ENCODE measurements at places on chromosomes 5 and 9. TPM values are rescaled to one million over a fixed set of nuclear protein-coding genes. Genes with fewer than 3 reads are reported as not detected.

DNA sequence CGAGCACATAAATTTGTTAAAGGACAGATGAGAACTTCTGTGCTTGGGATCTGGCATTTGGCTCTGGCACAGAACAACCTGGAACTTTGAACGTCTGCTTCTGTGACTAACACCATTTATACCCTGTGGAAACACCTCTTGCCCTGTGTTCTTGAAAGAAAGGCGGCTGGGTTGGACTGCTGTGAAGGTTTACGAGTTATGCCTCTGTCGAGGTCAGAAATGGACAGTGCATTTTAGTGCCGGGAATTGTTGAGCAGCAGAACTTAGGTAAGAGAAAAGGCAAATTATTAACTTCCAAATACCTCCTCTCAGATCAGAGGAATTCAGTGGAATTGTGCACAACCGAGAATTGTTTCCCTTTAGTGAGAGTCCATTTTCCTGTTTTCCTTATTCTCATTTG lies 14.1 kb upstream of the INIP start:
- DNase-seq = no peak

DNA sequence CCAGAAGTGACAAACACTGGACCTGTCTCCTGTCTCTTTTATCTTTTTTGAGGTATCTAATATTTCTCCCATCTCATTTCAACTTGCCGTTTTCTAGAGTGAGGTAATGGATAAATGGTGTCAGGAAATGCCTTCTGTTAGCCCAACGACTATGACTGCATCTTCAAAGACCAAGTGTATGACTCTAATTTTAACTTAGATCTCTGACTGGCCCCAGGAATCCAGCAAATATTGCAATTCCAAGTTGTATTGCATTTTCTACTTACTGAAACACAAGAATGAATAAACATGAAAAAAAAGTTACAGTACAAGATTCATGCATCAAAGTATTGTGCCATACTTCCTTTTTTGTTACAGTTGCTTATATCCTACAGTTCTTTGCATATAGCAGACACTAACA lies 26.3 kb downstream of the SLC28A3 start:
- DNase-seq = no peak

DNA sequence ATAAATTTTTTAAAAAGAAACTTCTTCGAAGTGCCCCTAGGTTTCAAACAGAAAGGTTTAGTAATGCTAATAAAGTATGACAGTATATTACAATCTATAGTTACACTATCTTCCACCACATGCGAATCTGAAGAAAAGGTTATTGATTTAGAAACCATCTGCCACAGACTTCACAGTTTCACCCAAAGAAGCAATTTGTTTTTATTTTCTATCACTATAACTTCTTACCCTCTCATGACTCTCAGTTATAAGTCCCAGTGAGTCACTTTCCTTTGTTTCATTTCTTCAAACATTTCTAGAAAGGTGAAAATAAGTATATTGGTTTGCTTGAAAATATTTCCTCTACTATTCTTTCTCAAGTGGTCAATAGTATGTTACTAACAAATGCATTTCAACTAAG lies 93.6 kb downstream of the MCTP1 start:
- no peak for DNase-seq

DNA sequence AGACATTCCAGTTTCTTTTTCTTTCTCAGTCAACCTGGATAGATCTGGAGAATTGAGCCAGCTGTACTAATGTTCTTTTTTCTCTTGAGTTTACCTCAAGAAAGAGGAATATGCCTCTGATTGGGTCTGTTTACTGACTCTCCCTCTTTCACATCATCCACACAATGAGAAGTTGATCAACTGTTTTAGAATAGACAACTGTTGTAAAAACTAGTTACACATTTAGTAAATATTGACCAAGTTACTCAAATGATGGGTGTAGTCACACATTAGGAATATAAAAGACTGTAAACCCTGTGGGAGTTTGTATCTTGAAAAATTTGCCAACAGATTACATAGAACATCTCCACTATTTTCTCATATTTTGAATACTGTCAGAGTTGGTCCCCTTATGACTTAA lies 330.8 kb downstream of the FER start:
- DNase-seq = no peak

DNA sequence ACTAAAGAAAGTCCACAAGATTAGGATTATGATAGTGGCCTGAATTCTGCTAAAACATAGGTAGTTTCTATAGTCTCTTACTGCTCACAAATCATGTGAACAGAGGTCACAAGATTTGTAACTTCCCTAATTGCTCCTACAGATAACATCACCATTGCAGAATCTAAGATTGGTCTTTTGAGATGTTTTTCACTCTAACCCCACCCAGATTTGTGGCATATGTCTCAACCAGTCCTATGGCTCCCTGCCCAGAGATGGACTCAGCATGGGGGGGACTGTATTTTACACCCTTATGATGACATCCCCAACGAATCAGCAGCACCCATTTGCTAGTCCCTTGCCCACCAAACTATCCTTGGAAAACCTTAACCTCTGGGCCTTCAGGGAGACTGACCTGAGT lies 1046.2 kb downstream of the CDH12 start:
- no peak for DNase-seq

DNA sequence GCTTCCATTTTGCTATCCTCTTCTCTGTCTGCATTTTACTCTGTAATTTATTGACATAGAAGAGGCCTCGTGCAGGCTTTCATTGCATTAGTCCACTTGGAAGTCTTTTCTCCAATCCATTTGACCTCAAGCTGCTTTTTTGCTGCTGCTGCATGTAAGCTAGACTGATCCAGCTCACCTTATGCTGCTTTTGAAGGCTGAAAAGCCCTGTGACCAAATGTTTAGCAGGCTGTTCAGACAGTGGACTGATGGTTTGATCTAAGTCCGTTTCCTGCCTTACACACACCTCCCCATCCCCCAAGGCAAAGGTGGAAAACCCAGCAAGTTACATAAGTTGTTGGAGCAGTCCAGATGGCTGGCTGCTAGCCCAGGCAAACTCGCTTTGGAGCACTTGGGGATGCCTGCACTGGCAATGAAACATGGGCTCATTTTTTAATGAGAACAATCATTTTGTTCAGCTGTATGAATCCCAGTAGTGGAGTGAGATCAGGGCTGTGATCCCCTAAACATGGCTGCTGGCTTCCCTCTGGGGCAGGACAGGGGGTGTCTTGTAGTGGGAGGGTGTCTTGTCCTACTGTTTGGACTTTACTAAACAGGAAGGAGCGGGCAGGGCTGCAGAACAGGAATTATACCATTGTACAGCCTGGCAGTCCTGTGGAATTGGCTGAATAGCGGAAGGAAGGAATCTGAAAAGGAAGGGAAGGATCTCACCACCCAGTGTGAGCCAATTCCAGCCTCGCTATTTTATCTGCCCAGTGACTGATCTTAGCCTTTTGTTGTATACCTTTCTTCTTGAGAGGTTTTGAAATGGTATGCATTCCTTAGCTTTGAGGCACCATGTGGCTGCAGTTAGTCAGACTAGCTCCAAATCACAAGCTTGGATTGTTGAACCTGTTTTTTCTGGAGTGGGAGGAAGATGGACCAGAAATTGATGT lies 212.0 kb downstream of the ARHGAP26 start:
- DNase-seq = peak; percentile 50

- DNase-seq = no peak
Measured at GRCh38 chr5:105688227-105688792, 1982.4 kb downstream of the EFNA5 start.

GRCh38 chr9:5820425-5820824 lies 12.5 kb downstream of the ERMP1 start:
- DNase-seq = no peak

DNA sequence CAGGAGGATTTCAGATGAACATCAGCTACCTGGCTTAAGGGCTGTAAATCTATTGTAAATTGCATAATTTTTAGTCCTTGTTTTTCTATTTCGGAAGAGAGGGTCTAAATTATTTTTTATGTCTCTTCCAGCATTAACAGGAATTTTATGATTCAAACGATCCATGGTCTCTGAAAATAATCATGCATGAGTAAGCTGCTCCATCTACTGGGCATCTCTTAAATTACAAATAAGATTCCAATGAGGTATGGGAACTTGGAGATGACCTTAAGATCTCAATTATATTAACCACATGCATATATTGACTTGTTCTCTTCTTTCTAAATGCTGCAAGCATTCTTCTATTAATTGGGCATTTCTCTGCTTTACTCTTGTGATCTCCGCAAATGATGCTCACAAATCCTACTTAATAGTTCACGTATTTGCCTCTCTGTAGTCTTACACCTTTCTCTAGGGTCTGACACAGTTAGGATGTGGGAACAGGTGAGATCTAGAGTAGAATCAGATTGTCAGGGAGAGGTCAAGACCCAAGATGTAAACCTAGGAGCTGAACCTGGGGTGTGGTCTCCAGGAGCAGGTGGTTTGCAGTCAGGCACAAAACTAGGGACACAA lies 86.9 kb downstream of the NUDT12 start:
- no peak for DNase-seq

Gene RASGRF2
- 1.7 TPM for polyA plus RNA-seq

DNA sequence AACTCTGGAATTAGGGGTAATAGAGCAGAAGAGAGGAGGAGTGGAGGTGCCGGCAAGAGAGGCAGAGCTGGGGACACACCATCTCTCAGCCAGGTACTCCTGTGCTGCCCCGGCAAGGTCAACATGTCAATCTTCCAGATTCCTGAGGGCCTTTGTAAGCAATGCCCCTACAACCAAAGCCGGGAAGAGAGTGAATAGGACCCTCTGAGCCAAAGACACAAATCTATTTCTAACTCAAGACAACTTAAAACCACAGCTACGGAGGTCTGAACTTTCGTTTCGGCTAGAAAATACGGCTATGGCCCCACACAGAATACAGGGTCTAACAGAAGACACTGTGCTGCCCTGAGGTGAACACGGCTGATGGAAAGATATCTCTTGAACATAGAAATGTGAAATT lies 66.6 kb downstream of the SERINC5 start:
- no peak for DNase-seq

- DNase-seq = no peak
Measured at GRCh38 chr5:123085638-123086286, 3.3 kb upstream of the PRDM6 start.

- DNase-seq = no peak
Measured at GRCh38 chr9:4381744-4382143, 81.9 kb upstream of the GLIS3 start.
